ENCODE measurements at places on chromosomes 6 and 20.

DNA sequence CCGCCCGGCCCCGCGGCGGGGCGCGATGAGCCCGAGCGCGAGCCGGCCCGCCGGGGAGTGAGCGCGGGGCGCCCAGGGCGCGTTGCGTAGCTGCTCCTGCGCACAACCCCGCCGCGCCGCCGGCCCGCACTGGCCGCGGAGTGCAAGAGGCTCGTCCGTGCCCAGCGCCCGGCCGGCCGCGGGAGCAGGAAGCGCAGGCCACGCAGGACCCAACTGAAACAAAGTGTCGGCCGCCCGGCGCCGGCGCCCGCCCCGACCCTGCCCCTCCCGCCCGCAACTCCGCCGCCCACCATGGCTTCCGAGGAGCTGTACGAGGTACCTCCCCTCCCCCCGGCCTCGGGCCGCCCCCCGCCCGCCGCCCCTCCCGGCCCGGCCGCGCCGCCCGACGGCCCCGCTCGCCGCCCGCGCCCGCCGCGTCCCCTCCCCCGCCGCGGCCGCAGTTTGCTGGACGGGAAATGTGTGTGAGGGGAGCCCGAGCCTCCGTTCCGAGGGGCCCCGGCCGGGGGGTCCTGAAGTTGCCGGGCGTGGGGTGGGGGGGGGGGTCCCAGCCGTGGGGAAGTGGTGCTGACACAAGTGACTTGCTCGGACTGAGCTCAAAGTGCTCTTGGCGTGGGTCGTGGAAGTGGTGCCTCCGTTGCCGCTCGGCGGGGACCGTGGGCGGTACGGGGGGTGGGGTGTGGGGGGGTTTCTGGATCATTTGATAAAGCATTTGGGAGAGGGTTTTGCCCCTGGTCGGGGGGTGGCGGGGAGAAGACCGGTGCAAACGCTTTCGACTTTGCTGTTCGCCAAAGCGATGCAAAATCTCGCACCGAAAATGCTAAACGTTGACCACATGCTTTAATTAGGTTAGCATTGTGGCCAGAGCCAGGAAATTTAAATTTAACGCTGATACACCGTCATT, 539 bp downstream of the CDYL start:
- peak; percentile 39 for DNase-seq

DNA sequence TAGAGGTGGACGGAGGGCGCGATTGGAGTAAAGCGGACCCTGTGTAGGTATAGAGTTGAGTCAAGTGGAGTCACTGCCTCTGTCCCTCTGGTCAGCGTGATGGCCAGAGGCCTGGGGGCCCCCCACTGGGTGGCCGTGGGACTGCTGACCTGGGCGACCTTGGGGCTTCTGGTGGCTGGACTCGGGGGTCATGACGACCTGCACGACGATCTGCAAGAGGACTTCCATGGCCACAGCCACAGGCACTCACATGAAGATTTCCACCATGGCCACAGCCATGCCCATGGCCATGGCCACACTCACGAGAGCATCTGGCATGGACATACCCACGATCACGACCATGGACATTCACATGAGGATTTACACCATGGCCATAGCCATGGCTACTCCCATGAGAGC, 479 bp downstream of the SLC39A7 start:
- no peak for DNase-seq

- DNase-seq, result no peak
These were observed 56.2 kb upstream of the MANEA start for GRCh38 chr6:95521181-95521580.

DNA sequence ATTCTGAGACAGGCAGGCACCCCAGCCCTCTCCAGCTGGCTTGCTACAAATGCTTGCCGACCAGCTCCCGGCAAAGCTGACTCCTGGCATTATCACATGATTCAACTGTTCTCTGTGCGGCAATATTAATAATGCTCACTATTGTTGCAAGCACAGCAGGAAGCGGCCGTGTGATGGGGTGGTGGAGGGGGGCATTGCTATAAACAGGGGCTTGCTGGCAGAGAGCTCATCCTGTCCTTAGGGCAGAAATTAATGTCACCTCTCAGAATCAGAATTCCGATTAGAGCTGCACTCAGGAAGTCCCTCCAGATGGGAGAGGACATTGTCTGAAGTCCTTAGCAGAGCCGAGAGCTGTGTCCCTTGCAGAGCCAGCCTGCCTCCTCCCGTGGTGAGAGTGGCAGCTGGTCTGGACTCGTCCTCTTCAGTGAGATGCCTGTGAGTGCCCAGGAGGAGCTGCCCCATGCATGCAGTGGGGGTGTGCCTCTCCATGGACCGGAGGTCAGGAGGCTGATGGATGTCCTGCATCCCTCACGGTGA, 162.5 kb downstream of the CDH4 start:
- no peak for DNase-seq

DNA sequence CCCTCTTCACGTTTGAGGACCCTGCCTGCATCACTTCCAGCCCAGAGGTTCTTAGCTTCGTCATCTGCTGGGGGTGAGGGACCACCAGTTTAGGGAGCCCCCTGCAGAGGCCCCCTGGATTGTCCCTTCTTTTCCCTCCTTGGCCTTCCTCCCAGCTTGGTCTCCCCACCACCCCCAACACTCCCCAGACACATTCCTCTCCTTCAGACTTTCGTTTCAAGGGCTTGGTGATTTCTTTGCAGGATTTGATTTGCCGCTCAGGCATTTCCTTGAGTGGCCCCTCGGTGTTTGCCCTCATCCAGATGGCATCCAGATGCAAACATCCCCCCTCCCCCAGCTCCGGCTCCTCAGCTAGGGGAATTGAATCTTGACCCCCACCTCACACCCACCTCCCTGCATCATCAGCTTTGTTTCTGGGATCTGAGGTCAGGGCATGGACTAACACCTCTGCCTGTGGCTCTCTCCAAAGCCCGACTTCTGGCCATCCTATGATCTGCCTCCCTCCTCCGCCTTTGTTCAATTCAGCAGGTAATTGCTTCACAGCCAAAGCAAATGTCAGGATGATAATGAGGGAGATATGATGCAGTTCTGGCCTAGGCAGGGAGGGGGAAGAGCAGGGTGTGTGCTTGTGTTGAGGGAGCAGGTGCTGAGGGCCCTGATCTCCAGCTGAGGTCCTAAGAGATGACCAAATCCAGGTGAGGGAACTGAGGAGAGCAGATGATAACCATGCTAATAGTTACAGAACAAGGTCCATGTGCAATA, 141.5 kb downstream of the VEGFA start:
- no peak for DNase-seq

DNA sequence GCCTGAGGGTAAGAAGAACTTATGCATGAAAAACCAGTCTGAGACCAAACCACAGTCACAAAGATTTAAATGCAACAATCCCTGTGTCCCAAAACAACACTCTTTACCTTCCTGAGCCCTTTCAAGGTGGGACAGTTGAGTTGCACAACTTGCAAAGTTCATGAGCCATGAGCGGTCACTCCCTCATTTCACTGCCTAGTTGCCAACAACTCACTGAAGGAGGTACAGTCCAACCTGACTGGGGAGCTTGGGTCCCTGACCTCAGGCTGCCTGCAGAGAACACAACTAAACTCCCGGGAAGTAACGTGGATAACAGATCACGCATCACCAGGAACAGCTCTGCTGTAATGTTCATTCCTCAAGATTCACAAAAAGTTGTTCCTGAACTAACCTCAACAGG, 69.4 kb downstream of the MBOAT1 start:
- no peak for DNase-seq

GRCh38 chr6:33620158-33620855, 815 bp upstream of the ITPR3 start:
- DNase-seq, result peak; percentile 41

DNA sequence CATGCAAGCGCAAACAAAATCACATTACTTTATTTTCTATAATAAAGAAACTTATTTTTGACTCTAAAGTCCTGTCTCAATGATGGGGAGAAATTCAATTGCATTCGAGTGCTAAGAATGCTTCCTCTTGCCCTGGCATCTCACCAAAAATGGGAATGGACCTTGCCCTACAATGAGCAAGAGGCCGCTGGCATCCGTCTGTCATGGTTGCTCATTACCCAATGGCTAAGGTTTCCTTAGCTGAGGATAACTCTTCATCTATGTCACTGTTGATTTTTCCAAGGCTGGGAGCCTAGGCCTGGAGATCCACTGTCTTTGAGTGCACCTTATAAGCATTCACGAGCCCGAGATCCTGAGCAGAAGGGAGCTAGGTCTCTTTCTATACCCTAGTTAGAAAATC, 471.3 kb upstream of the NRSN1 start:
- DNase-seq, result no peak

- DNase-seq, result no peak
These were observed 118.8 kb downstream of the RALGAPA2 start for GRCh38 chr20:20593447-20594170.

DNA sequence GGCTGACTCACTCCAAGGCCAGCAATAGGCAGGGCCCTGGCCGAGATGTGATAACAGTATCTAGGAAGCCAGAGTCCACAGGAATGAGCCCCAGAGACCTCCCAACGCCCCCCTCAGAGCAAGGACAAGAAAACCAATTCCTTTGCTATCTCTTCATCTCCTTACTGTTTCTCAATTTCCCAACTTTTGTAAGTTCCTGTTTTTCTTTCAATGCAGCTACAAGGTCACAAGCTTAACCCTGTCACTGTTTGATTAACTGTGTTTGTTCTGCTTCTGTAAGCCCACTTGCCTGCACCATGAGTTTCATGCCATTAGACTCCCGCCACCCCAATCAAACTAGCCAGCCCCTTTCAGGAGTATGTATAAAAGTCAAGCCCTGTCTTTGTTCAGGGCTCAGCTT, 3.5 kb downstream of the FKBP1C start:
- DNase-seq, result no peak

- DNase-seq, result no peak
These were observed 191.5 kb downstream of the DLL1 start for GRCh38 chr6:170099387-170099786.

DNA sequence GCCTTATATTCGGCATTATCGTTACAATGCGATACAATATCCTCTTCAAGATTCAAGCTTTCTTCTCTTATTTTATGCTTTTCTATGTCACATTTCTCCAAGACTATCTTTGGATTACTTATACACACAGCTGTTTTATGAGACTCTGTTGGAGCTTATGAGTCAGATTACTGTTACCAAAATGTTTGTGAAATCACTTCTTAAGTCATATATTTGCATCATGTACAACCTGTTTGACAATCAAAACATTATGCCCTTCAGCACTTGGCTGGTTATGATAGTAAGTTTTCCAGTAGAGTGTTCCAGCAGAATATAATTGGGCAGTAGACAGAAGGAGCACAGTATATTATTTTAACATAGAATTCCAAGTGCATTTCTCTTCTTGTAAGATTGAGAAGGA, 35.2 kb downstream of the BMP6 start:
- no peak for DNase-seq

GRCh38 chr20:57555457-57556184, 5.3 kb upstream of the PCK1 start:
- DNase-seq, result no peak

GRCh38 chr20:16283307-16283706, 289.9 kb downstream of the KIF16B start:
- DNase-seq, result no peak

DNA sequence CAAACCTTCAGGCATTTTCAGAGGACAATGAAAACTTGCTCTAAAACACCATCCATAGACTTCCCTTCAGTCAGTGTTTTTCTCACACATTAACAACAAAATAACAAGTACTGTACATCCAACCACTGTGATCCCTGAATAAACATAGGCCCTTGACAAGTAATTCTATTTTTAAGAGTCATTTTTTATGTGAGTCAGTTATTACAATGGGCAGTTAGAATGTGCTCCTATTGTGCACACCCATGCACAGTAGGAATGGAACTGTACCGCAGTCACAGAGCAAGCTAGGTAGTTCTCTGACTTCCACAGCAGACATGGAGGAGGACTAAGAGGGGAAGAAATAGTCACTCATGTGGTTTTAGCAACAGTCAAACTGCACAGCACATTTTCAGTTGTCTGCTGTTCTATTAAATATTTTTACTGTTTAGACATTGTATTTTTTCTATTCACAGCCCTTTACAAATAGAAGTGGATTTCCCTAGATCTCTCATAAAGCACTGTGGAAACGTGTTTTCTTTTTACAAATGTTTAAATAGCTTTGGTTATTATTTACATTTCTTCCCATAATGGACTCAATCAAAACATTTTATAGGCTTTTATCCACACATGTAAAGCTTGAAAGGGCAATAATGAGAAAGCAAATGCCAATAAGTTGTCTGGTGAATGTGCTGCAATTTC, 100.4 kb downstream of the JAG1 start:
- no peak for DNase-seq

- DNase-seq, result no peak
These were observed 54.4 kb downstream of the PRR18 start for GRCh38 chr6:166253778-166254204.

DNA sequence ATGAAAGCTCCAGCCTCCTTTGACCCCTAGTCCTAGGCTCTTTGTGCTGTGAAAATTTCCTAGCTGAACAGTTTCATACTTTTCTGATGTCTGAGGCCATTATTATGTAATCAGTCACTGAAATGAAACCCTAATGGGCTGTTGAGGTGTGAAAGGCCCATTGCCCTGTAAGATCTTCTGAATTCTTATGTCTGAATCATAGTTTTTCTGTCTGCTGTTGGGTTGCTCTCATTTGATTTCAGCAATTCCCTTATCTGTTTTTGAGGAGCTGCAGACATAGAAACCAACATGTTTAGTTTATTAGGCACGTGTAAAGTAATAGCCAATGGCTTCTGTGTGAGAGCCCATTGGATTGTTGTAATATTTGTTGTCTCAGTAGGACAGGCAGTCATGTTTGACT, 118.1 kb downstream of the EYA4 start:
- no peak for DNase-seq

DNA sequence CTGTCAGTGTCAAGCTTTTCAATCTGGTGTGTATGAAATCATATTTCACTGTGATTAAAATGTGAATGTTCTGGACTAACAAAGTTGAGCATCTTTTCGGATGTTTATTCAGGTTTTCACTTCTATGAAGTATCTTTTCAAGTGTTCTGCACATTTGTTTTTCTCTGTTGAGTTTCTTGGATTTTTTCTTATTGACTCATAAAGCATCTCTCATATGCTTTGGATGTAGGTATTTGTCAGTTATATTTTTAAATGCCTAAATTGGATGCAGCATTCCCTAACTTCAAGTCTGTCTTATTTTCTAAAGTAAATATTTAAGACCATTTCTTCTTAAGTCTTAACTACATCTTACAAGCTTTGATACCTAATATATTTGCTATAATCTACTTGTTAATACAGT, 398.0 kb downstream of the PLCB1 start:
- DNase-seq, result no peak

- DNase-seq, result no peak
These were observed 5.6 kb downstream of the TOP1 start for GRCh38 chr20:41034239-41034638.

- no peak for DNase-seq
These were observed 25.2 kb downstream of the ADA start for GRCh38 chr20:44626278-44626677.

GRCh38 chr6:54419885-54420284, 111.6 kb downstream of the TINAG start:
- no peak for DNase-seq

DNA sequence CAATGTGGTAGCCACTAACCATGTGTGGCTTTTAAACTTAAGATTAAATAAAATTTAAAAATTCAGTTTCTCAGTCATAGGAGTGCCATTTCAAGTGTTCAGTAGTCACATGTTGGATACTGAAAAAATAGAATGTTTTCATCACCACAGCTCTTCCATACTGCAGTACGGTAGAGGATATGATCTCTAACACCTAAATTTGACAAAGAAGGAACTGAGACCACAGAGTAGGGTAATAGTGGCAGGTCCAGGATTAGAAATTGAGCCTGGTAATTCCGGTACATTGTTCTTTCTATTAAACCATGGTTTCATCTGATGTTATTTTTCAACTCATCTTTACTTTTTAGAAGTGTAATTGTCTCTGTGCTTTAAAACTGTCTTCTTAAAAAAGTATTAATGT, 104.0 kb downstream of the CD2AP start:
- DNase-seq, result no peak

GRCh38 chr20:19864130-19864529, 106.1 kb downstream of the RIN2 start:
- DNase-seq, result no peak

Measured in activated B cell treated with CpG ODN at 0.5 μM for 24 hours (primary cell).